ENCODE measurements at places on chromosomes 6 and 20.

DNA sequence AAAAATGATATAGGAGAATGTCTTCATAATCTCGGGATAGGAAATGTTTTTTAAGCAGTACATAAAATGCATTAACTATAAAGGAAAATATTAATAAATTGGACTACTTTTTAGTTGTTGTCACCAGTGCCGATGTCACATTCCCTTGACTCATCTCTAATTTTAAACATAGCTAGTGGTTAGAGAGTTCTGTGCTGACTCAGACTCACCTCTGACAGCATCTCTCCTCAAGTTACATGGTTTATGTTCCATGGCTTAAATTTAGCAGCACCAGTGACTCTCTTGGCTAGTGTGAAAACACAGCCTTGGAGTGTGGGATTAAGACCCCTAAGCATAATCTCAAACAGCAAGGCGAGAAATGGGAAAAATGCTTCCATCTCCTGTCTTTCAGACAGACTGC lies 311.8 kb upstream of the MMS22L start:
- DNase-seq: no peak

DNA sequence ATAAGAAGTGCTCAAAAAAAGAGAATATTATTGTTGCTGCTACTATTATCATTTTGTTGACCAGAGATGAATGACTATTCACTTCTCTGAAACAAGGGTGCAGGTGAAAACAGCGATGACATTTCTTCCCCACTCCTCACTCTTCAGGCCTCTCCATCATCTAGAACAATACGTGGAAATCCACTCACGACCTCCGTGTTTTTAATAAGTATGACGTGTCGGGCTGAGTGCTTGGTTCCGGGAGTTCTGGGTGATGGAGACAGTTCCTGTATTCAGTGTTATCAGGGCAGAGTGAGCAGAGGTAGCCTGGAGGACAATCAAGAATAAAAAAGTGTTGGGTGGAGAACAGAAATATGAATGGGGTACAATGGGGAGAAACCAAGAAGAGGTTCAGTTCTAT lies 130.0 kb upstream of the ZNF217 start:
- no peak for DNase-seq

DNA sequence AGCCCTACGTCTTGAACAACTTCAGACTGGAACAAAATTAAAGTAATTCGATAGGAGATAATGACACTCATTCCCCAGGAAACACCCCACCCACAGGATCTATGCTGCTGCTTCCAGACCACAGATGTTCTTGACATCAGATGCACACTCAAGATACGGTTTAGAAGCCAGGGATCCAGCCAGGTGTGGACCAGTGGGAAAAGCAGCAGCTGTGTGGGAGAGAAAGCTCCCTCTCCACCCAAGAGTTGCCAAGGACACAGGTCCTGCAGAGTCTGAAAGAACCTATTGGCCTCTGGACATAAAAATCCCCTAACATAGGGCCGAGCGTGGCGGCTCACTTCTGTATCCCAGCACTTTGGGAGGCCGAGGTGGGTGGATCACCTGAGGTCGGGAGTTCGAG lies 91.7 kb upstream of the NFATC2 start:
- DNase-seq: no peak

- DNase-seq: no peak
These were observed 47.6 kb upstream of the SMIM8 start for GRCh38 chr6:87274660-87275274.

GRCh38 chr6:32113386-32114352 lies 4.5 kb upstream of the TNXB start:
- DNase-seq: peak; percentile 60

DNA sequence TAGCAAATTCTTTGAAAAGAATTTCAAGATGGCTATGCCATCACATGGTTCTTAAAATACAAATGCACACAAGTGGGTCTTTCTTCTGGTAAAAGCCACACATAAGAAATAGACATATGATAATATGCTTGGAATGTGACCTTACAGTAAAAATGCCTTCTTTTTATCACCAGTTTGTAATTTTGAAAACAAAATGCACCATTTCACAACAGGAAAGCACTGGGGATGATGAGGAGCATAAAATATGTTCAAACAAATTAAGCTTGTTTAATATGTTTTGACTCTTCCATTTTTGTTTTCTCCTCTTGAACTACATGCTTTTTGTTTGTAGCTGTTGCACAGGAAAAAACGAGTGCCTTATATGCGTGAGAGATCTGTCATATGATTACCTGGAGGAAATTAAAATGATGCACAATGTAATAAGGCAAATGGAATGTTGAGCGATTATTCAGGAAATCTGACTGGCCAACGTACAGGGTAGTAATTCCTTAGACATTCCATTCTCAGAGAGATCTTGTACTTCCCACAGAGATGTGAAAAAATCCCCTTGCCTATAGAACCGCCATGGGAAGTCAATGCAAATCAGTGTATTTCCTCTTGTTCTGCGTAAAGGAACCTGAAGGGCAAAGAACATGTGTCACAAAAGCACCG lies 911.6 kb downstream of the TFAP2A start:
- no peak for DNase-seq

- no peak for DNase-seq
These were observed 399 bp upstream of the REPS1 start for GRCh38 chr6:138988469-138988834.

DNA sequence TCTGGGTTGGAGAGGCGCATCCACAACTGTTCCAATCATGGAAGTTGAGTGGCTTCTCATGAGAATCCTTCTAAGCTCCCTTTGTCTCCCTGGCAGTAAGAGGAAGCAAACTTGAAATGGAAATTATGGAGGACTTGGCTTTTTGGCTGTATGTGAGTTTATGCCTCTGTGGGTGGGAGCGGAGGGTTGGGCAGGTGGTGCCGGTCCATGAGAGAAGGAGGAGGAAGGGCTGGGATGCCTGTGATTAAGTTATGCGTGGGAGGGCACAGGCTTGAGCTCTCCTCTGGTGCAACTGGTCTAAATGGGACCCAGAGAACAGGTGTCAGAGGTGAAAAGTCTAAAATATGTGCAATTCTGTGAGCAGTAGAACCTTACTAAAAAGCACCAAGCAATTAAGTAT lies 2.2 kb downstream of the PHACTR3 start:
- no peak for DNase-seq

- no peak for DNase-seq
These were observed 24.5 kb downstream of the FIG4 start for GRCh38 chr6:109715616-109716015.

GRCh38 chr6:149464411-149464810 lies 20.4 kb downstream of the ZC3H12D start:
- no peak for DNase-seq

GRCh38 chr6:167397712-167398111 lies 72.8 kb downstream of the TTLL2 start:
- DNase-seq: no peak

- no peak for DNase-seq
These were observed 144.5 kb upstream of the ID4 start for GRCh38 chr6:19692506-19693298.

- no peak for DNase-seq
These were observed 7.2 kb downstream of the RIN2 start for GRCh38 chr20:19765266-19765665.

GRCh38 chr6:109139109-109139508 lies 43.8 kb downstream of the CEP57L1 start:
- no peak for DNase-seq

DNA sequence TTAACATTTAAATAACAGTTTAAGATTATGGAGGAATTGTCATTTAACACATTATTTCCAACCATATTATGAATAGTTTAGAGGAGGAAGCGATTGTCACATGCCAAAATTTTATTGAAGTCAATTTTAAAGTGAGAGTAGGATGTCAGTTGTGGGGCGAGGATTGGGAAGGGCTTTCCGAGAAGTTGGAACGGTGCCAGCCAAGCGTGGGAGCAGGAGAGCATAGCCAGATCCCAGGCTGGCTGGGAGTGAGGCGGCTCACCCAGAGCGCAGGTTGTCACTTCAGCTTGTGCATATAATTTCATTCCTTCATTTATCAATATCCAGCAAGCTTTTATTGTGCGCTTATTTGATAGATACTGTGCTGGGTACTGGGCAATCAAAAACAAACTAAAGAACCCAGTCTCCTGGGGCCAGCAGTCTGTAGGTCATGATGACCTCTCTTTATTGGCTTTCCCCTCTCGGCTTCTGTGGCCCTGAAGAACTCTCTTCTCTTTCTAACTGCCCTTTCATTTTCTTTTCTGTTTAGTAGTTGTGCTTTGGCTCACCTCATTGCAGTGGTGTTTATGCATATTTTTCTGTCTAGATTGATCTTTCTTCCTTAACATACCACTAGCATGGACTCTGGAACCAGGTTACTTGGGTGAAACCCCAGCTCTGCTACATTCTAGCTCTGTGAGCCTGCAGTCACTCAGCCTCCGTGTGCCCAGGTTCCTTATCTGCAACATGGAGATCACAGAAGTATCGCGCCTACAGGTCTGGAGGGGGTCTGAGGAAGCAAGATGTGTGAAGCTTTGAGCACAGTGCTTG lies 6.4 kb downstream of the CEP43 start:
- DNase-seq: no peak

DNA sequence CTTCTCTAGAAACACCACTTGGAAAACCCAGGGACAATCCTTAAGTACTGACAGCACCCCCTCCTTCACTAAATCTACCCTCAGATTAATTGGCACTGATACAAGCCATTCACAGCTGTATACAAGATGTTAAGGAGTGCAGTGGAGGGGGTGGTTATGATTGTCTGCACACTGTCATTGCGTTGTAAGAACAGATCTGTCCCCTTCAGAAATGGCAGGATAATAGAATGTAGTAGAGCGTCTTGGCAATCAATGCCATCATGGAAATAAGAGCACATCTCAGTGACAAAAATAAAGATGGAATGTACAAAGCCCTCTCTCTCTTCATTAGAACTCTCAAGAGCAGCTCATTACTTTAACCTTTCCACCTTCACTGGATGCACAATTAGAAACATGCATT lies 324.9 kb upstream of the TBX18 start:
- no peak for DNase-seq

- DNase-seq: no peak
These were observed 16.9 kb upstream of the FOXC1 start for GRCh38 chr6:1592852-1593251.

GRCh38 chr6:46453216-46453615 lies 38.0 kb downstream of the RCAN2 start:
- DNase-seq: peak; percentile 15

- no peak for DNase-seq
These were observed 24.6 kb upstream of the ID4 start for GRCh38 chr6:19812512-19813119.

GRCh38 chr20:2261046-2261485 lies 34.7 kb upstream of the TGM3 start:
- no peak for DNase-seq

- no peak for DNase-seq
These were observed 441.4 kb downstream of the BCKDHB start for GRCh38 chr6:80547827-80548226.

DNA sequence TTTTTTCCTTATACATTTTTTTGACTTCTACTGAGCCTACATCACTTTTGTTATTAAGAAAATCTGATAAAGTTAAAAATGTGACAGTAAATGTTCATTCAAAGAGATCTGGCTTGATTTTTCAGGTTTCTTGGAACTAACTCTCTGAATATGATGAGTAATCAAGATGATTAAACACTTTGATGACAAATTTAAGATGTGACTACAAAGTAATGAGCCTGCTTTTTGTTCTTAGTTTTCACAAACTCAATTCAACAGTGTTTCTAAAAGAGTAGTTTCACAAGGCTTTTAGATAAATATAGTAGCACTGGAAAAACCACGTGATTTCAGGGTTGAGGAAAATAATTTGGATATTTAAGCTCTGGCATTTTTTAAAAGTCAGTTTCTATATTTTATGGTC lies 37.9 kb upstream of the HDDC2 start:
- no peak for DNase-seq

All from urinary bladder (tissue), 4 donors.